ENCODE measurements at places on chromosomes 7 and 10. TPM values are rescaled to one million over a fixed set of nuclear protein-coding genes. Genes with fewer than 3 reads are reported as not detected.

Gene PAPOLB
- total RNA-seq: 0.05 TPM

Gene RBP3
- total RNA-seq: not detected

GRCh38 chr10:34049887-34050286, 715.4 kb upstream of the NRP1 start:
- DNase-seq: no peak

GRCh38 chr7:144884896-144885295, 49.0 kb upstream of the TPK1 start:
- no peak for DNase-seq

DNA sequence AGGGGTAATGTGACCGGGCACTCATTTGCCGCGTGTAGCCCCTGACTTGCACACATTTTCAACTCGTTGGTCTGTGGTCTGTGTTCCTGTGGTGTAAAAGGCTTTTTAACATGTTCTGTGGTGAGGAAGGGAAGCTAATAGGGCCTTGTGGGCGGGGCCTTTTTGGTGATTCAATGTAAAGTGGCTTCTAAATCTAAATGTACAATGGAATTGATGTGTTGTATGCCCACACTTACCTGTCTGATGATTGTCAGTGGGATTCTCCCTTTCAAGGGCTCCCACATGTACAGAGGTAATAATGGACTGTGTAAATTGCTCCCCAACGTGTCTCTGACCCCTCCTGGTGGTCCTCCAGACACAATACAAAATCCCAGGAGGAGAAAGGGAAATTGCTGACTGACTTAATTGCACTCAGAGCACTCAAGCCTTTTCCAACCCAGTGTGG, 43.1 kb upstream of the GATAD1 start:
- no peak for DNase-seq

DNA sequence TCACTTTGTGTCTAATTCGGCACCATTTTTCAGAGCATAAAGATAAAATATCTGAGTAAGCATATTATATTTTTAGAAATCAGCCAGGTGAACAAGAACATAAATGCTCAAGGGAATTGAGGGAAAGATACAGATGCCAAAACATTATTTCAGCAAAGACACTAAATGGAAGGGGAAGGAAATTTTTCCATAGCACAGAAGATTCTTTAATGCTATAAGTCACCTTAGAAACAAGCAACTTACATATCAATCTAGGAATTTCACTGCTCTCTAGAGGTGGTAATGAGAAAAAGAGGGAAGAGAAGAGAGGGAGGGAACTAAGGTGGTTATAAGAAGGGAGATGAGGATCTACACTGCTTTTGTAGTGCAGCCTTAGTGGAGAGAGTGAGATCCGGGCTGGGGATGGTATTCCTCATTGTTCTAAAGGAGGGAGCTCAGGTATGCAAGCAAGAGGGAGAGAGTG, 20.4 kb downstream of the ZNF365 start:
- DNase-seq: no peak
